ENCODE measurements at places on chromosomes 2 and 18.

DNA sequence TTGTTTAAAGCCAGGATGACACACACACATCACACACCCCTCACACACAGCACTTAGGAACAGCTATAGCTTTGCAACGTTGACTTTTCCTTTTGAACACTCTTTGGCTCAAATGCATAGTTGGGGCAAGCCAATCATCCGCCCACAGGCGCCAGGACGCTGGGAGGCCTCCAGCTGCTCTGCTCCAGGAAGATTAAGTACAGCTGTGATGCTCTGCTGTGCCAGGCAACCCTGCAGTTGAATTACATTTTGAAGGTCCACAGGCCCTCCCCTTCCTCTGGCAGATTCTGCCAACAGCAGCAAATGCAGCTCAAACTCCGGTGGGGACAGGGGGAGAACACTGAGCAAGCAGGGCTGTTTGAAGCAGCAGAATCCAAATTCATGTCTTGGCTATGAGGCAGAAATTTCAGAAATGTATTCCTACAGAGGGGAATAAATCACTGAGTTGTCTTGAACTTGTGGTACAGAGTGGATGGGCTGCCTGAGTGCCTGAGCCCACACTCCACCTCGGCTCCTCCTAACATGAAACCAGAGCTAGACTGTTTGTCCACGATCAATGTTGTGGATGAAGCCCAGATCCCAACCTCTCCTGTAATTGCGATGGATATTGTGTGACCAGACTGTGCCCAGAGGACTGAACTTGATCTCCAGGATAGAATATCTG is 86.5 kb upstream of the PPP1CB start:
- DNase-seq, result no peak

DNA sequence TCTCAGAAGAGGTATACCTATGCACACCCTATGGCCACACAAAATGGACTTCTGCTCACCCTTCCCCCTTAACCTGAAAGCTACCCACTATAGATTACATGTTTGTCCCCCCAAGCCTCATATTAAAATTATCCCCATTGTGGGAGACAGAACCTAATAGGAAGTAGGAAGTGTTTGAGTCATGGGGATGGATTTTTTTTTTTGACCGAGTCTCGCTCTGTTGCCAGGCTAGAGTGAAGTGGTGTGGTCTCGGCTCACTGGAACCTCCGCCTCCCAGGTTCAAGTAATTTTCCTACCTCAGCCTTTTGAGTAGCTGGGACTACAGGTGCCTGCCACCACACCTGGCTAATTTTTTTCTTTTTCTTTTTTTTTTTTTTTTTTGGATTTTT is 98.6 kb downstream of the MREG start:
- no peak for DNase-seq

- DNase-seq, result no peak
These were observed 18.8 kb downstream of the TGOLN2 start for GRCh38 chr2:85308896-85309555.

- DNase-seq, result no peak
These were observed 61.5 kb upstream of the KLF7 start for GRCh38 chr2:207227062-207227748.

GRCh38 chr2:169713331-169713730 is 19.1 kb downstream of the PHOSPHO2 start:
- DNase-seq, result no peak

DNA sequence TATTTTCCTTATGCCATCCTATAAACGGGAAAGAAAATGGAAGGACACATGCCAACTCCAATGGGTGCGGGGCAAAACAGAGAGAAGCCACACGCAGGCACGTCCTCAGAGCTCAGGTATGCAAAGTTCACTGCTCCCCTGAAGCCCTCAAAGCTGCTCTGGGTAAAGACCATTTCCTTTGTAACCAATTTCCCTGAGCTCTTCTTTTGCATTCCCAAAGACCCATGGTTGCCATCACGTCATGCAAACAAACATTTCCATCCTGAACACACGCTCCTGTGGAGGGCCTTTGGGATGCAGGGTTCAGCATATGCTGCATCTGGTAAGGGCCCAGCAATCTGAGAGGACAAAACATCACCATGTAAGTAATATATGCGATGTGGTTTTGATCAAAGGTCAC is 69.4 kb downstream of the EMILIN2 start:
- DNase-seq, result no peak
